Fibroblast of skin of scalp (primary cell): ENCODE measurements at places on chromosomes 5 and 9.

GRCh38 chr5:149223081-149223848 lies 48.4 kb upstream of the AFAP1L1 start:
- DNase-seq: no peak

DNA sequence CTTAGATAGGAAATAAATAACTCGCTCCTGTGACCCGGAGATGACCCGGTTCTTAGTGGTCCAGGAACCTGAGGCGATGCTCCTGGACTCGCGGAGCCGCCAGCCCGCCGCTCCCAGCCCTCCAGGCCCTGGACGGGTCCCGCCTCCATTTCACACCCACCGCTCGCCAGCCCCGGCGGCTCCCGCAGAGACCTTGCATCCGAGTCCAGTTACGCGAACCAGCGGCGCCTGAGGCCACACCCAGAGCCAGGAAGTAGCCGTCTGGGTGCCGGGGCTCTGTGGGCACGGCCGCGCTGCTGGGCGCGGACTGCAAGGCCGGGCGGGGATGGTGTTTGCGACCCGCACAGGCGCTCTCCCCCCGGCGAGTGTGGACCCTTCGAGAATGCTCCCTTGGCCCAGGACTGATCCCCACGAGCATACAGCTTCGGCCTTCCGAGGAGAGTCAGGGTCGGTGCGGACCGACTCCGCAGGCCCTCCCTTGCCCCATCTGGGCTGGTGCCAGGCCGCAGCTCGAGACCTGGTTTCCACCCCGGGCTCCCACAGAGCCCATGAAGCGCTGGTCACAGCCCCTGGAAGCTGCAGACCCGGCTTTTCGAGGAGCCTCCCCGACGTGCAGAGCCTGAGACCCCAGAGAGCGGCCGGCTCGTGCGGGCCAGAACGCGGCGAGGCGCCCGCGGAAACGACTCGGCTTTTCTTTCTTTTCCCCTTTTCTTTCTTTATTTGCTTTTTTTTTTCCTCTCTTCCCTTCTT lies 5.2 kb upstream of the BARX1 start:
- DNase-seq: no peak

DNA sequence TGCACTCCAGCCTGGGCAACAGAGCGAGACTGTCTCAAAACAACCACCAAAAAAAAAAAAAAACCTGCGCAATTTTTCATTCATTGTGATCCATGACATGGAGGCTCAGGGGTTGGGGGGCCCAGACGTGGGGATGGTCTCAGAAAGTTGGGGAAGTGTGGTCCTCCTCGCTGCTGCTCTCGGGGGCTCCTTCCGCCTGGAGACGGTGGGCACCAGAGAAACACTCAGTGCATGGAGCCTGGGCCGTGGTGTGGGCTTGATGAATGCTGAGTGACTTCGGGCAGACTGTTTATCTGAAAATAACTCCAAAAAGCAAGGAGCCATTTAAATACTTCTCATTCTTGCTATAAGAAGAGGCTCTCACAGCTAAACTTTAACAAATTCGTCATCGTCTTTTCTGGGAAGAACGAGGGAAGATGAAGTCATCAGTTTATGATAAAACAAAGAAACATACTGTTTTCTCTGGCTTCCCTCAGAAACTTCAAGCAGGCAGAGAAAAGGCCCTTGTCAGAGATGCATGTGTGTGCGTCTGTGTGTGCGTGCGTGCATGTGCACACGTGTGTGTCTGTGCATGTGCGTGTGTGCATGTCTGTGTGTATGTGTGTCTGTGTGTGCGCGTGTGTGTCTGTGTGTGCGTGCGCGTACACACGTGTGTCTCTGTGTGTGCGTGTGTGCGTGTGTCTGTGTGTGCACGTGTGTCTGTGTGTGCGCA lies 35.0 kb downstream of the RASGEF1C start:
- DNase-seq: no peak

DNA sequence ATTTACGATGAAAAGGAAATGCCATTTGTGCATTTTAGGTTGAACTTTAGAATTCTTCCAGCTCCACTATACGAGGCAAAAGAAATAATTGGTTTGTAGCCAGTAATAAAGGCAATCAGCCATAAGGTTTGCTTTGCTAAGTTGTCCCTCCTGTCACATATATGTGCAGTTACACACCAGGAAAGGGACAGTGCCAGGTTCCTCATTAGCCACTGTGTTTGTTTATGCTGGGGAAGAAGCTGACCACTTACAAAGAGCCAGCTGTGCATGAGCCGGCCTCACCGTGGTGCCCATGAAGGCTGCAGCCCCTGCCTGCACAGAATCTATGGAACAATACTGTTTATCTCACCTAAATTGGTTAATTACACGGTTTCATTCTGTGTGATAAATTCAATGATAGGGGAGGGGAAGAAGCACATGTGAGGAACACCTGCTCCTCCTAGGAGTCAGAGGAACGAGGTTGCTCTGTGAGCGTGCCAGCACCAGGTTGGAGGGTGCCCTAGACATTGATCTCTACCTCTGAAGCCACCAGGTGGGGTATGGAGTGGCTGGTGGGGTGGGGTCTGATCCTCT lies 173.8 kb upstream of the DAP start:
- no peak for DNase-seq

DNA sequence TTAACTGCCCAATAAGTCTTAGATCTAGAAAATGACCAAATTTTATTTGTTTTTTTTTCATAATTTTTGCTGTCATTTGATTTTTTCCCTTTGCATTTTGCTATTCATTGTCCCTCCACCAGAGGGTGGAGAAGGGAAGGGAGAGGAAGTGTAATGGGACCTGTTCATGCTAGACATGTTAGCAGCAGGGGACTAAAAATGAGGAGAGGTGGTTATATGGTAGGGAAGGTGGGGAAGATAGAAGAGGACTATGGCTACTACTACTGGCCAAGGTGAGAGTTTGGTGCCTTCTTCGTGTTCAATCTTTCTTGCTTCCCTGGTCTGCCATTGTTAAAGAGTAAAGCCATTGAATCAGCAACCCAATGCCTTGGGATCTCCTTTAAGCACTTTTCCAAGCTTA lies 6.4 kb downstream of the GRIA1 start:
- DNase-seq: peak; percentile 62
